CD14-positive monocyte (primary cell): ENCODE measurements at places on chromosomes 1 and 21. TPM values are rescaled to one million over a fixed set of nuclear protein-coding genes. Genes with fewer than 3 reads are reported as not detected.

DNA sequence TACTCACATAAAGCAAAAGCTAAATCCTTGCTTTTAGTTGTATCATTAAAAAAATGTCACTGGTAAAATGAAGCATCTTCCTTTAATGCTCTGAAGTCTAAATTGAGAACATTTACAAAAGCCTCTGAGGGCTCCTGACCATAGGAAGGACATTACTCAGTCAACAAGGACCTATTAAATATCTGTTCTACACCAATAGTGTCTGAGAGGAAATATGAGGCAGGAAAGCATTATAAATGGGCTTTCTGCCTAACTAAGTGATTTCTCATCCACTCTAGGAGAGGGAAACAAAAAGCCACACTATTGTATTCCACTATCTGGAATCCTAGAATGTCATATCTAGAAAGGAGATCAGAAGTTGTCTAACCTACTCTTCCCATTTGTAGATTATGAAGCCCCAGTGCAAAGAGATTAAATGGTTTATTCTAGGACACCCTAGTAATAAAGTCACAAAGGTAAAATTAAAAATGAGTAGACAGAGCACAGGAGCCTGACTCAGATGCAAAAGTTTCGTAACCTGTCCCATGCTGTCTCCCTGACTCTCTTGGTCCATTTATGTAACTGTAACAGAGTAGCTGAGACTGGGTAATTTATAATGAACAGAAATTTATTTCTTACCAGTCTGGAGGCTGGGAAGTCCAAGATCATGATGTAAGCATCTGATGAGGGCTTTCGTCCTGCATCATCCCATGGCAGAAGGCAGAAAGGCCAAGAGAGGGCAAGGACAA lies 17.6 kb downstream of the RGS1 start:
- no peaks in the 10 kb centered on the region for H3K4me1 ChIP-seq
- H3K36me3 ChIP-seq: no peaks in the 10 kb centered on the region
- H3K27me3 ChIP-seq: no peaks in the 10 kb centered on the region
- H3K4me3 ChIP-seq: no peak overlapping the region
- no peak overlapping the region for H3K27ac ChIP-seq

DNA sequence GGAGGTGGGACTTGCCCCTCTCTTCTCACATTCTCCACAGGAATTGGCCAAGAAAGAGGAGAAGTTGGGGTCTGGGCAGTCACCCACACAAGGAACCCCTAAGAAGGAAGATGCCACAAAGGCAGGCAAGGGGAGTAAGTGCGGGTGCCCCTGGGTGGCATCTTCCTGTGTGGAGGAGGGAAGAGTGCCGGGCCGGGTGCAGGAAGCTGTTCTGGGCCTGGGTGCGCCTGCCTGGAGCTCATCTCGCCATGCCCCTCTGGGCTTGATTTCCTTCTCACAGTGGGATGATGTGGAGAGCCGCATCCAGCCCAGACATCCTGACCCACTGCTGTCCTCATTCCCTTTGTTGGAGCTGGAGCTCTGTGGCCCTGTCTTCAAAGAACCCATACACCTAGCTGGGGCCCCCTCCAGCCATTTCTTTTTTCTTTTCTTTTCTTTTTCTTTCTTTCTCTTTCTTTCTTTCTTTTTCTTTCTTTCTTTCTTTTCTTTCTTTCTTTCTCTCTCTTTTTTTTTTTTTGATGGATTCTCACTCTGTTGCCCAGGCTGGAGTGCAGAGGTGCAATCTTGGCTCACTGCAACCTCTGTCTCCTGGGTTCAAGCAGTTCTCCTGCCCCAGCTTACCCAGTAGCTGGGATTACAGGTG lies 9.3 kb downstream of the LRRC71 start:
- H3K4me3 ChIP-seq: no peak overlapping the region
- H3K27ac ChIP-seq: no peak overlapping the region

DNA sequence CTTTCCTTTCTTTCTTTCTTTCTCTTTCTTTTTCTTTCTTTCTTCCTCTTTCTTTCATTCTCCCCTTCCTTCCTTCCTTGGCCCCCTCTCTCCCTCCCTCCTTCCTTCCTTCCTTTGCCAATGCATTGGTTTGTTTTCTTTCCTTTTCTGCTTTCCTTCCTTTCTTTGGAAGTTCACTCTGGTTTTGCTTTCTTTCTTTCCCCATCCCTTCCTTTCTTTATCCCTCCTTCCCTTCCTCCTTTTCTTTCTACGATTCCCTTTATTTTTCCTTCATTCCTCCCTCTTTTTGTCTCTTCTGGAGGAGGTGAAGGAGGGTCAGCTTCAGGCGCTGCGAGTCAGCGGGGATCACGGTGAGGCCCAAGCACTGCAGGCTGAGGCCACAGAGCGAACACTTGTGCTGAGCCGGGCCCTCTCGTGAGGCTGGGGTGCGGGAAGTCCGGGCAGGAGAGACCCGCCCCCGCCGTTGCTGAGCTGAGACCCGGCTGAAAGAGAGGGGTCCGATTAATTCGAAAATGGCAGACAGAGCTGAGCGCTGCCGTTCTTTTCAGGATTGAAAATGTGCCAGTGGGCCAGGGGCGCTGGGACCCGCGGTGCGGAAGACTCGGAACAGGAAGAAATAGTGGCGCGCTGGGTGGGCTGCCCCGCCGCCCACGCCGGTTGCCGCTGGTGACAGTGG lies 1.5 kb downstream of the SIM2 start:
- peaks cover 94% of the 10 kb centered on the region for H3K27me3 ChIP-seq
- H3K4me1 ChIP-seq: no peaks in the 10 kb centered on the region
- no peak overlapping the region for H3K27ac ChIP-seq
- DNase-seq: no peak

- no peak overlapping the region for H3K4me3 ChIP-seq
- H3K4me1 ChIP-seq: peaks cover under 1% of the 10 kb centered on the region
- H3K27me3 ChIP-seq: no peaks in the 10 kb centered on the region
- H3K36me3 ChIP-seq: no peaks in the 10 kb centered on the region
- H3K27ac ChIP-seq: no peak overlapping the region
Measured at GRCh38 chr1:42730988-42731387, 9.0 kb downstream of the CLDN19 start.

- DNase-seq: no peak
- no peak overlapping the region for H3K27ac ChIP-seq
- no peaks in the 10 kb centered on the region for H3K36me3 ChIP-seq
Measured at GRCh38 chr21:33124889-33125288, 54.9 kb downstream of the OLIG1 start.

GRCh38 chr1:165052936-165053335 lies 303.6 kb downstream of the LMX1A start:
- no peak overlapping the region for H3K4me3 ChIP-seq
- H3K27me3 ChIP-seq: no peaks in the 10 kb centered on the region
- no peaks in the 10 kb centered on the region for H3K36me3 ChIP-seq

GRCh38 chr1:33306653-33307493 lies 14.0 kb downstream of the A3GALT2 start:
- peaks cover 10% of the 10 kb centered on the region for H3K4me1 ChIP-seq
- no peak for DNase-seq

- H3K27me3 ChIP-seq: peaks cover 70% of the 10 kb centered on the region
- no peak within 1 kb of the TSS for H3K4me3 ChIP-seq
- H3K4me1 ChIP-seq: no peaks in the 10 kb centered on the region
- no peak within 1 kb of the TSS for H3K27ac ChIP-seq
- no peak for DNase-seq
Measured at GRCh38 chr21:44711327-44712202, at the start of gene TSPEAR. Gene TSPEAR, minus strand, starts transcription at chr21:44711572. Its CDS starts 58 bp downstream, at chr21:44711514.

DNA sequence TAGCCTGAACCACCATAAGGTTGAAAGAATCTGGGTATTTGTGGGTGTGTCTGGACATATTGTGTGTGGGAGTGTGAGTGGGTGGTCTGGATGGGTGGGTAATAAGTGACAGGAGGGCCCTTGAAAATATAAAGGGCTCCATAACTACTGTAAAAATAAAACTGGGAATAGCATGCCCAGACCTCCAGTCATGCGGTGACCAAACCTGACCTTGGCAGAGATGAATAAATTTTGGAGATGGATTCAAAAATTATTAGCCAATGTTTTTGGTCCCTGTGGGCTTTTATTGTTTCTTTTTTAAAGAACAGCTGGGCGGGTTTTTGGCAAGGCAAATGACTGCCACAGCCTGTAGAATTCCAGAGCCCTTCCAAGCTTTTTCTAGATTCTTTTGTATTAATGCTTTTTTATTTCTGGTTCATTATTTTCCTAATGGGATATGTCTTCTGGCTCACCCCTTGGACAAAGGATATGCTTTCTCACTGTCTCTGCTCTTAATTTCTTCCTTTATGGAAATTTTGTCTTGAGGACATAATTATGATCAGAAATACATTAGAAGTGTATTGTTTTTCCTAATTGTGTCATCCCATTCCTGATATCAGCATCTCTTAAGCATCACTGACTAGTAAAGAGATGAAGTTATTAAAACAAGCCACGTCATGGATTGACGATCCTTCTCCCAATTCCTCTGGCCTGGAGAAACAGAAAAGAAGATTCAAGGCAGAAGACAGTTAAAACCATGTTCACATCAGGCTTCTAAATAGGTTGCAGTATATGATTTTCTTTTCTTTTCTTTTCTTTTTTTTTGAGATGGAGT lies 69.5 kb downstream of the NTMT2 start:
- H3K27ac ChIP-seq: no peak overlapping the region
- DNase-seq: no peak
- no peaks in the 10 kb centered on the region for H3K27me3 ChIP-seq
- H3K4me3 ChIP-seq: no peak overlapping the region
- no peaks in the 10 kb centered on the region for H3K36me3 ChIP-seq

- no peak overlapping the region for H3K4me3 ChIP-seq
- no peaks in the 10 kb centered on the region for H3K27me3 ChIP-seq
- no peak for DNase-seq
- no peaks in the 10 kb centered on the region for H3K36me3 ChIP-seq
Measured at GRCh38 chr1:164803366-164803765, 244.4 kb downstream of the PBX1 start.

DNA sequence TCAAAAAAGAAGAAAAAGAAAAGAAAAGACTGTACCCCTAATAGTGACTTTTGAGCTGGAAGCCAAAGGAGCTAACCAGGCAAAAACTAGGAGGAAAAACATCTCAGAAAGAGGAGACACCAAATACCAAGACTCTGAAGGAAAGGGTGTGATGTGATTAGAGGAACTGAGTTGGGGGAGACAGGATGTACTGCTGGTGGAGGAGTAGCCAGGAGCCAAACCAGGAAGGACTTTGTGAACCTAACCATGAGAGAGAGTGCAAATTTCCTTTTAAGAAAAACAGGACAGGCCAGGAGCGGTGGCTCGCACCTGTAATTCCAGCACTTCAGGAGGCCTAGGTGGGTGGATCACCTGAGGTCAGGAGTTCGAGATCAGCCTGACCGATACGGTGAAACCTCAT lies 4.1 kb upstream of the RBP7 start:
- DNase-seq: peak; percentile 21
- no peaks in the 10 kb centered on the region for H3K36me3 ChIP-seq
- peaks cover 66% of the 10 kb centered on the region for H3K4me1 ChIP-seq
- H3K27ac ChIP-seq: peak overlapping the region; percentile 66
- H3K4me3 ChIP-seq: no peak overlapping the region

GRCh38 chr1:30704271-30704670 lies 19.1 kb downstream of the MATN1 start:
- H3K4me3 ChIP-seq: no peak overlapping the region
- no peaks in the 10 kb centered on the region for H3K36me3 ChIP-seq
- H3K4me1 ChIP-seq: no peaks in the 10 kb centered on the region
- H3K27ac ChIP-seq: no peak overlapping the region
- no peaks in the 10 kb centered on the region for H3K27me3 ChIP-seq

DNA sequence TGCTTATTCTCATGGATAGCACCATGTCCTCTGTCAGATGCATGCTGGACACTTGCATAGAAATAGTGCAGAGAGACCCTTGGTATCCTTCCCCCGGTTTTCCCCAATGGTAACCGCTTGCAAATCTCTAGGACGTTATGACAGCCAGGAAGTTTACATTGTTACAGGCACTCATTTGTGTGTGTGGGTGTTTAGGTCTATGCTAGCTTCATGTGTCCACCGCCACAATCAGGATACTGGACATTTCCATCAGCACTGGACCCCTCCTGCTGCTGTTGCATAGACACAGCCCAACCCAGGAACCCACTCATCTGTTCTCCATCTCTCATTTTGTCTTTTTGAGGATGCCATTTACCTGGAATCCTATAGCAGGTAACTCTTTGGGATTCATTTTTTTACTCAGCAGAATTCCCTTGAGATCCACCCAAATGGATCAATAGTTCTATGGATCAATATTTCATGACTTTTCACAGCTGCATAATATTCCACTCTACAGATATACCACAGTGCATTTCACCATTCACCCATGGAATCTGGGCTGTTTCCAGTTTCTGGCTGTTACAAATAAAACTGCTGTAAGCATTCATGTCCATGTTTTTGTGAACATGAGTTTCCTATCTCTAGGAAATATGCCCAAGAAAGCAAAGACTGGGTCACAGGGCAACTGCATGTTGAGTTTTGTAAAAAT lies 6.6 kb upstream of the WNT9A start:
- no peaks in the 10 kb centered on the region for H3K27me3 ChIP-seq
- H3K36me3 ChIP-seq: no peaks in the 10 kb centered on the region
- DNase-seq: no peak
- no peak overlapping the region for H3K27ac ChIP-seq
- H3K4me3 ChIP-seq: no peak overlapping the region
- no peaks in the 10 kb centered on the region for H3K4me1 ChIP-seq

DNA sequence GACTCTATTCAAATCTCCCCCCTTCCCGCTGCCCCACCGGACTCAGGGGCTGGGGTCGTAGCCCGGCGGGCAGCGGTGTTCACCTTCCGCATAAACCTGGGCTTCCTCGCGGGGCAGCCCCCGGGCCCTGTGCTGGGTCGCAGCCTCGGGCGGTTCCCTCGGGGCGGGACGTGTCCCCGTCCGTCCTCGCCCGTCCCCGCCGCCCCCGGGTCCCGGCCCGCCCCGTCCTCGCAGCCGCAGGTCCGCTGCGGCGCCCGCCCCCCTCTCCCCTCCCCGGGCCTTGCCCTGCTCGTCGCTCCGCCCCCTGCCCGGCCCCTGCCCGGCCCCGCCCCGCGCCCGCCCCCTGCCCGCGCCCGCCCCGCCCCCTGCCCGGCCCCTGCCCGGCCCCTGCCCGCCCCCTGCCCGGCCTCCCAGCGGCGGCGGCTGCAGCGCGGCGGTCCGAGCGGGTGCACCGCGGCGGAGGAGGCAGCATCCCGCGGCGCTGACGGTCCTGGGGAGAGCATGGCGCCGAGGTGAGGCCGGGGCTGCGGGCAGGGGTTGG lies at the start of gene COL18A1:
COL18A1 (plus strand) TSS at position 436 of the 541 bp plus-strand sequence; CDS start at position 502, 66 bp downstream.
- H3K4me1 ChIP-seq: peaks cover 5% of the 10 kb centered on the region
- no peak within 1 kb of the TSS for H3K4me3 ChIP-seq
- H3K27ac ChIP-seq: no peak within 1 kb of the TSS
- DNase-seq: no peak
- H3K27me3 ChIP-seq: peaks cover 26% of the 10 kb centered on the region
- no peaks in the 10 kb centered on the region for H3K36me3 ChIP-seq

- peaks cover 30% of the 10 kb centered on the region for H3K4me1 ChIP-seq
- no peak overlapping the region for H3K27ac ChIP-seq
- DNase-seq: peak; percentile 23
- no peaks in the 10 kb centered on the region for H3K36me3 ChIP-seq
Measured at GRCh38 chr1:221013691-221014660, 134.7 kb downstream of the HLX start.

Gene DMRTA2
- not detected in 2 replicates for polyA plus RNA-seq

Gene SLC26A9
- polyA plus RNA-seq: not detected

Gene IQCC
- 0.31 TPM for polyA plus RNA-seq

Gene FTCD
- not detected in 2 replicates for polyA plus RNA-seq

Gene AKR1A1
- 219 TPM for polyA plus RNA-seq

Gene RHD
- not detected in 2 replicates for polyA plus RNA-seq

Gene IGSF21
- not detected for polyA plus RNA-seq

Gene LCE2A
- not detected for polyA plus RNA-seq

Gene TMPRSS2
- polyA plus RNA-seq: not detected

Gene TTF2
- polyA plus RNA-seq: 8.0 TPM

Gene STIL
- 0.27 TPM for polyA plus RNA-seq

Gene C1orf94
- not detected in 2 replicates for polyA plus RNA-seq
